ENCODE measurements at places on chromosomes 4 and X.

- DNase-seq: no peak
Observed at GRCh38 chrX:74318672-74319071, 14.7 kb downstream of the ZCCHC13 start.

DNA sequence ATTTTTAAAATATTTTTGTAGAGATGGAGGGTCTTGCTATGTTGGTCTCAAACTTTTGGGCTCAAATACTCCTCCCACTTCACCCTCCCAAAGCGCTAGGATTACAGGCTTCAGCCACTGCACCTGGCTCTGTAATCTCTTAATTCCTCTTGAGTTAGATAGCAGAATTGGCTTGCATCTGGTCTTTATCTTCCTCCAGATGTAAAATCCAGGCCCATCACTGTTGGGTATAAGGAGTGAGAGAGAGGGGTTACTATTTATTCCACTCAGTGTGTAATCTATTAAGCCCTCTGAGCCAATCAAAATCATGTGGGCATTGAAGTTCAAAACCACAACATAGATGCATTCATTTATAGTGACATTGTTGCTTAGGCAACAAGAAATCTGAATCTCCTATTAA lies 33.9 kb downstream of the ANK2 start:
- no peak for DNase-seq

- DNase-seq: no peak
Observed at GRCh38 chr4:152957437-152958171, 21.5 kb downstream of the FHDC1 start.

GRCh38 chrX:24412637-24413363 lies 52.3 kb upstream of the PDK3 start:
- no peak for DNase-seq

DNA sequence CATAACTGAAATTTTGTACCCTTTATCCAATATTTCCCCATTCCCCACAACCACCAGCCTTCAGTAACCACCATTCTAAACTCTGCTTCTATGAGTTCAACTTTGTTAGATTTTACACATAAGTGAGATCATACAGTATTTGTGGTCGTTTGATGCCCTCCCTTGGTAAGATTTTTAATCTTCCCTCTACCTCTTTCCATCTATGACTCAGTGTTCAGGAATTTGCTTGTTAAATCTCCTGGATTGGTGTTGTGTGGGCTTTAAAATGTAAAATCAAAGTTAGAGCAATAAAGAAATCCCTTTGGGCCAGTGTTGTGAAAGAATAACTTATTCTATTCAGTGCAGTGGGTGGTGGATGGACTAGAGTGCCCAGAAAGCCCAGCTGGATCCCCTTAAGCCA lies 37.4 kb downstream of the SLC16A2 start:
- no peak for DNase-seq

DNA sequence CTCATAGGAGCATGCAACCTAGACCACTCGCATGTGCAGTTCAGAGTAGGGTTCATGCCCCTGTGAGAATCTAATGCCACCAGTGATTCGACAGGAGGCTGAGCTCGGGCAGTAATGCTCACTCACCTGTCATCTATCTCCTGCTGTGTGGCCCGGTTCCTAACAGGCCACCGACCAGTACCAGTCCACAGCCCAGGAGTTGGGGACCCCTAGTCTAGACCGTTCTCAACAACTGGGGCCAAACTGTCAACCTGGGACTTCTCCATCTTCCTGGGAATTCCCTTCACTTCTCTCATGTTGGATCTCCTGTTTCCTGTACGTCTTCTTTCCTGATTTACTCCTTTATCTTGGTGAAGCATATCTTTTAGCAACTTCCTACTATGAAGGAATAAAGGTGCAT lies 79.4 kb upstream of the HELT start:
- DNase-seq: no peak

GRCh38 chrX:131735127-131735526 lies 191.3 kb downstream of the OR13H1 start:
- DNase-seq: no peak

DNA sequence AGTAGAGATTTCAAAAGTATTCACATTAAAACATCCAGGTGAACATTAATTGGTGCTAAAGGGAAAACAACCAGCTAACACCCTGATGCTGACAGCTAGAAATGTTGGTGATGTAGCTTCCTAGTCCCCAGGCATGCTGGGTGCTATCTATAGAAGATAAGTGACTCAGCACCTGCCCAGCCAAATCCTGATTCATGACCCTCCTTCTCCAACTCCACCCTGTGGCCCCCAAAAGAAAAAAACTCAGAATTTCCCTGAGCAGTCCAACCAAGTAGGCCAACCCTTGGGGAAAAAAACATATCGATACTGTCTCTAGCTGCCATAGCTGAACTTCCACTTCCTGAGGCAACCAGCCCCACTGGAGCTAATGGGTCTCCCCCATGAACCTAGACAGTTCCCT lies 197.6 kb upstream of the KLF3 start:
- no peak for DNase-seq

GRCh38 chrX:155666741-155667140 lies 54.0 kb upstream of the TMLHE start:
- DNase-seq: no peak

DNA sequence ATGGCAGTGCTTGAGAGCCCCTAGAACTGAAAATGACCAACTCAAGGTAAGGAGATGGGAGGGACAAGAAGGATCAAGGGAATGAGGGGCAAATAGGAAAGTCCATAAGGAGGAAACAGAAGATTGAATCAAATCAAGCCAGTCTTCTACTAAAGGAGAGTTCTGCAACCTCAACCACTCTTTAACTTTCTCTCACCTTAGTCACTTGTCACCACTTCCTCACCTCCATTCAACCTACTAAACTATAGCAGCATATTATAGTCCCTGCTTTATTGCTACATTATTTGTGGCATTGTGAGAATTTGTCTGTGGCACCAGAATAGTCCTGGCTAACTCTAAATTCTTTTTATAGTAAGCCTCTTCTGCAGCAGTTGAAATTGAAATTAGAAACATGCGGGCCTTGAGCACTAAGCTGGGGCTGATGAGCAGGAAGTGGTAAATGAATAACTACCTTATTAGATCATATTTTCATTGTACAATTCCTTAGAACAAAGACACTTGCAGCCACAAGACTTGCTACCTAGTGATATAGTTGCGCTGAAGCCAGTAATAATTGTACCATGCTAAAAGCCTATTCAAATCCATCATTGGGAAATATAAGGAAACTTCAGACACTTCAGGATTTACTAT lies 336.9 kb downstream of the ZNF674 start:
- no peak for DNase-seq

DNA sequence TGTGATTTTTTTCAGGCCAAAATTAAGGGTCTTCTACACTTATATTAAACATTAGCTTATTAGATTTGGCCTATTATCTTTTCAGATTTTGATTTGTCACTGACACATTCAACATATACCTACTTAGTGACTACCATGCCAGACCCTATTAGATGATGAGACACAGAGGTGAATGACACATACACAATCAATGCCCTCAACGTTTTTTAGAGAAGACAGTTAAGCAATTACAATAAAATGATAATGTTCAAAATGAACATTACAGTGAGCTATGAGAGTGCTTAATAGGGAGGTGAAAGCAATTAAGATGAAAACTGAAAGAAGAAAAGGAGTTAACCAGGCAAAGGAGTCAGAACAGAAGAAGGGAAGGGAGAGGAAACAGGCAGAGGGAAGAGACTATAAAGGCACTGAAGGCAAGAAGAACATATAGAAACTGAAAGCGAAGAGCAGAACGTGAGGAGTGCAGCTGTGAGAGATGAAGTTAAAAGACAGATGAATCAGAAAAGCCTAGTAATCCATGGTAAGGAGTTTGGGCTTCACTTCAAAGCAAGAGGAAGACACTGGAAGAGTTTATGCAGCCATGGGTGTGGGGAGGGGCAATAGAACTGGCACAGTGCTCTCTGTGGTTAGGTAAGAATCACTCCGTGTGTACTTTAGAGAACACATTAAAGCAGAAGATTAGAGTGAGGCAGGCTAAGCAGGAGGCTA lies 119.0 kb downstream of the REELD1 start:
- DNase-seq: no peak

DNA sequence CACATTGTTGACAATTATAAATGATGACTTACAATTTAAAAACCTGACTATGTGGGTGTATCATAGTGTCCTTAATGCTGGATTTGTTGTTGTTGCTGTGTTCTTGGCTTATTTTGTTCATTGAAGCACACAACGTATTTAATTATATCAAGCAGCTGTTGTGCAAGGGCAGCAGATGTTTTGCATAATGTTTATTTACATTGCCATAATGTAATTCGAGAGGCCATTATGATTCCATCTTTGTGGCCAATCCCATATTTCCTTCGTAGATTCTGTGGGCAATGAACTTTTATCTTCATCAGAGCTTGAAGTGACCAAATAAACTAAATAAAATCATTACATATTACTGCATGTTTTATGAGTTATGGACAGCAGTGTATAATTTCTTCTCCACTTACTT lies 422.6 kb upstream of the GALNTL6 start:
- no peak for DNase-seq

DNA sequence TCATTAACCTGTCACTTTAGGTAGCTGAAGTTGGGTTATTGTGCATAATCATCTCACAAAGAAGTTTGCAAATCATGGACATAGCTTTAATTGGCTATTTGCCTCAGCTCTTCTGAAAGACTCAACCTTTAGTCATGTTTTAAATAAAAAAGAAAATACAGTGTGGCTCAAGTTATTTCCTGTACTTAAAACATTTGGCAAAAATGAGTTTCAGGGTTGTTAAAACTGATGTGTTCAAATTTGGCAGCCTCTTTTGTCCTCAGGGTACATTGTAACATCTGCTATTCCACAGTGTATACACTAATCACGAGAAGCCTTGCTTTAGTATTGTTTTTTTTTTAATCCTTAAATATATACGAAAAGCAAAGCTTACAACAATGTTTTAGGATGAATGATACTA lies 31.5 kb upstream of the HPGD start:
- DNase-seq: no peak

DNA sequence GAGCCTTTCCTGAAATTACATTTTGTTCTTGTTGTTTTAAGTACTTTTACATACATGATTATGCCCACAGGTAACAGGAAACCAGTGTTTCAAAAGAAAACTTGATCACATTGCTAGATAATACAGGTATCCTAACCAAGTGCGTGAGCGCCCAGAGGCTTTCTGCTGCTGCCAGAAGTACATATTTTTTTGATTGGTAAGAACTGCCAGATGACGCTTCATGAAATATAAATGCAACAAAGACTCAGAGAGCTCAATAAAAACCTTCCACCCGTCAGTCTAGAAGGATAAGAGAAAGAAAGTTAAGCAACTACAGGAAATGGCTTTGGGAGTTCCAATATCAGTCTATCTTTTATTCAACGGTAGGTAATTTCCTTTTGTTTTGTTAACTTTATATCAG lies at the start of gene EPGN:
Gene EPGN, plus strand, starts transcription at position 256 of the 400 bp plus-strand sequence. Its CDS starts 64 bp downstream, at position 320.
- DNase-seq: no peak

DNA sequence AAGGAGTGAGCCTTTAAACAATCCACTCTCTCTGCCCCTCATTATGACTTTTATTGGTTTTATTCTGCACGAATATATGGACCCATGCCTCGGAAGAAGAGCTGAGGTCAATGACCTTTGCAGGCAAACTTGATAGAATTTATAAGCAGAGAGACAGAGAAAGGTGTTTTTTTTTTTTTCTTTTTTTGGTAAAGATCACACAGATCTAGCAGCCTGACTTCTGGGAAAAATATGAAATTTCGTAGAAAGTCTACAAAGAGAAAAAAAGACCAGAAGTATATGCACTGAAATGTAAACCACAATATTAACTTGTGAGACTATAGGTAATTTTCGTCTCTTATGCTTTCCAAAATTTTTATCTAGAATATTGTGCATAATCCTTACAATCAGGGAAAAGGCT lies 61.6 kb downstream of the LEF1 start:
- no peak for DNase-seq

- DNase-seq: no peak
Observed at GRCh38 chr4:7414736-7415510, 19.8 kb downstream of the PSAPL1 start.

- no peak for DNase-seq
Observed at GRCh38 chrX:20498851-20499635, 232.3 kb upstream of the RPS6KA3 start.

DNA sequence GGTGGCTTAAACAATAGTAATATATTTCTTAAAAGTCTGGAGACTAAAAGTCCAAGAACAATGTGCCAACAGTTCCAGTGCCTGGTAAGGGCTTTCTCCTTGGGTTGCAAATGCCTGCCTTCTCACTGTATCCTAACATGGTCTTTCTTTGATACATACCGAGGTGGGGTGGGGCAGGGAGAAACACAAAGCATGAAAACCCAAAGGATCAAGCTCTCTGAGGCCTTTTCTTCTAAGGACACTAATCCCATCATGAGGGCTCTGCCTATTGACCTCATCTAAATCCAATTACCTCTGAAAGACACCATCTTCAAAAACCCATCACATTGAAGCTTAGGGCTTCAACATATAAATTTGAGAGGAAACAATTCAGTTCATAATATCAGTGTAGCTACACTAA lies 311.3 kb downstream of the GRID2 start:
- DNase-seq: no peak

- DNase-seq: no peak
Observed at GRCh38 chr4:123378794-123379193, 17.8 kb upstream of the SPRY1 start.

- DNase-seq: peak; percentile 76
Observed at GRCh38 chr4:185209031-185209851, at the start of gene SNX25. SNX25 (plus strand) TSS chr4:185209598; CDS start chr4:185209827, 229 bp downstream.

DNA sequence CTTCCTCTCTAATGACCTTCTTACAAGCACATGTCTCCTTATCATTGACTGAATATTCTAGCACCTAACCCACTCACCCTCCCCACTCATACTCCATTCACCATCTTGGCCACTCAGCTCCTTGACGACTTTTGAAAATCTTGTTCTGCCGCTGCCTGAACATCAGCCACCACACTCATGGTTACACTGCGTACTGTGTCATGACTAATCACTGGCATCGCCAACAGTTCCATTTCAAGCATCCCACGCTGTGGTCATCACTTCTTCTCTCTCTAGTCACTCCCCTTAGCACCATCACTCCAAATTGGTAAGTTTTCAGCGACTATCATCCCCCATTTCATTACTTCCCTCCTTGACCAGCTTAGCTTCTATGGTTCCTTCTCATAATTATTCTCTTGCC lies 352.8 kb downstream of the MAPK10 start:
- DNase-seq: no peak

GRCh38 chr4:95825546-95825945 lies 14.3 kb upstream of the PDHA2 start:
- DNase-seq: no peak

DNA sequence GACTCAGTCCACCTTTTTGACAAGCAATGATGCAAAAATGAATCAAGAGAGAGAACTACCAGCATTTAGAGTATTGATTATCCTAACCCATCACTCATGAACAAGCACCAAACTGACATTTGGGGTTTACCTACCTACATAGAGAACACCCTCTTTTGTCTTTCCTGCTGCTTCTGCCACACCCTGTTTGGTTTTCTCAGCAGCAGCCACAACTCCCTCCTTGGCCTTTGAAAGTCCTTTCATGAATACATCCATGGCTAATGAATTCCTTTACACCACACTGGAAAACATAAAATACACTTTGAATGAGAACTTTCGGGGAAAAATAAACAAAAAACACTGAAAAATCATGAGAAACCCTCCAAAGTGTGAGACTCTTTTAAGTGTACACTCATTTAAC lies 1.5 kb downstream of the SNCA start:
- no peak for DNase-seq
